ENCODE measurements at places on chromosomes 5 and 9.

DNA sequence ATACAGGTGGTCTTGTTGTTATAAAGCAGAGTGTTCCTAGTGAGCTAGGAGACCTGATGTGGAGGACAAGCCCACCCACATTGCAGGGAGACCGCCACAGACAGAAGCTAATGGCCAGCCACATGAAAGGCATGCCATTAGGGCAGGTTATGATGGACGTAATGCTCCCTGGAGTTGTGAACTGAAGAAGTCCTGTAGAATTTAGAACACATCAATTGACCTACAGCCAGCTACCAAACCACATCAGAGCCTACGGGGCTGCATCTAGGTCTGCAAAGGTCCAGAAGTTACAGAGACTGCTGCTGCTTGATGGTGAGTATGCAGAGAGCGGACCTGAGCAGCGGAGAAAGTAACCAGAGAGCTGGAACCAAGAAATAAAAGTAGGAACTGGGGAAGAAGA lies 116.6 kb downstream of the LPAR1 start:
- no peak for DNase-seq

DNA sequence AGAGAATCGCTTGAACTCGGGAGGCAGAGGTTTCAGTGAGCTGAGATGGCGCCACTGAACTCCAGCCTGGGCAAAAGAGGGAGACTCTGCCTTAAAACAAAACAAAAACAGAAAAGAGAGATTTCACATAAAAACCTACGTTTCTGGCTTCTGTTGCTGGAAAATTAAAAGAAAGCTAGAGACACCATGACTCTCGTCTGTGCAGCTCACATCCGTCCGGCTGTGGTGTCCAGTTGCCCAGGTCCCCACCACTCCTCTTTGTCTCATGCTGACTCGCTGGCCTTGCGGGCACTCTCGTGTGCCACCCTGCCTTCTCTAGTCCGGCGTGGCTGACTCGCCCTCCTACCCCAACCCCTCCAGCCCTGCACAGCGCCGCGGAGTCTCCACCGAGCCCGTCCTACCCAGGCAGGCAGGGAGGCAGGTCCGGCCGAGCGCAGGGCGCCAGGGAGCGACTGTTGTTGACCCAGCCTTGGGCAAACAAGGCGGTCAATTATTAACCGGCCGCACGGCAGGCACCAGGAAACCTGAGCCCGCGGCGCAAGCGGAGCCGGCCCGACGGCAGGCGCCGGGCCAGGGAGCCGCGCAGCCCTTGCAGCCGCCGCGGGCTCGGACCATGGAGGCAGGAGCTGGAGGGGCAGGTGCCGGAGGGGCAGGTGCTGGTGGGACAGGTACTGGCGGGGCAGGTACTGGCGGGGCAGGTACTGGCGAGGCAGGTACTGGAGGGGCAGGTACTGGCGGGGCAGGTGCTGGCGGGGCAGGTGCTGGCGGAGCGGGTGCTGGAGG lies at the start of gene PRRT1B:
PRRT1B (plus strand) TSS at position 521 of the 783 bp plus-strand sequence; CDS start at position 614, 93 bp downstream.
- DNase-seq = no peak

DNA sequence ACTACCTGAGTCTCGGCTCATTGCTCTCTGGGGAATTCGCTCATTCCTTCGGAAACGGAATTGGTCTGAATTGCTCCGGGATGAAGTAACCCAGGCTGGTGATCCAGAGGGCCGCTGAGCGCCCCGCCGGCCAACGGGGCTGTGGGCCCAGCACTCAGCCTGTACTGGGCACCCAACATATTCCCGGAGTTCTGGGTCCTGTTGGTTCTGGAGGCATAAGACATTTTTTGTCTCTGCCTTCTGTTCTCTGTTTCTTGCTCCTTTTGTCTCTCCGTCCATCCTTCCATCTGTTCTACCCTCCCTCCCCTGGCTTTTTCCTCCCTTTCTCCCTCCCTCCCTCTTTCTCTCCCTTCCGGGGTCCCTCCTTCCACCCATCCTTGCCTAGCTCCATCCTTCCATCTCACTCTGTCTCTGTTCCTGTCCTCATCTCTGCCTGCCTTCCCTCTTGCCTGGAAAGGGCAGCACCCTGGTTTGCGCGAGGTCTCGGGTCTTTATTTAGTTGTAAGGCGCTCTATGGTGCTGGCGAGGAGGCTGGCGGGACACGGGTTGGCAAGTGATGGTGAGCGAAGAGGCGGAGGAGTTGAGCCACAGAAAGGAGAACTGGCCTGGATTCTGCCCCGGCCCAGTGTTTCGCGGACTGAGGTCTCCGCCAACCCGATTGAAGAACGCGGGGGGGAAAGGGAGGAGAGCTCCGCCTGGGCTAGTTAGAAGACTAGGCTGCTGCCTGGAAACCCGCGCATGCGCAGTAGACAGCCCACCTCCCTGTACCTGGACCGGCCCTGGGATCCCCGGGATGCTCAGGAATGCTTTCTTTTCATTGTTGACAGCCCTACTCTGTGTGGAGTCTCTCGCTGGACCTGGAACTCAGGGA lies 1468.0 kb downstream of the FOXD4L5 start:
- DNase-seq = no peak

DNA sequence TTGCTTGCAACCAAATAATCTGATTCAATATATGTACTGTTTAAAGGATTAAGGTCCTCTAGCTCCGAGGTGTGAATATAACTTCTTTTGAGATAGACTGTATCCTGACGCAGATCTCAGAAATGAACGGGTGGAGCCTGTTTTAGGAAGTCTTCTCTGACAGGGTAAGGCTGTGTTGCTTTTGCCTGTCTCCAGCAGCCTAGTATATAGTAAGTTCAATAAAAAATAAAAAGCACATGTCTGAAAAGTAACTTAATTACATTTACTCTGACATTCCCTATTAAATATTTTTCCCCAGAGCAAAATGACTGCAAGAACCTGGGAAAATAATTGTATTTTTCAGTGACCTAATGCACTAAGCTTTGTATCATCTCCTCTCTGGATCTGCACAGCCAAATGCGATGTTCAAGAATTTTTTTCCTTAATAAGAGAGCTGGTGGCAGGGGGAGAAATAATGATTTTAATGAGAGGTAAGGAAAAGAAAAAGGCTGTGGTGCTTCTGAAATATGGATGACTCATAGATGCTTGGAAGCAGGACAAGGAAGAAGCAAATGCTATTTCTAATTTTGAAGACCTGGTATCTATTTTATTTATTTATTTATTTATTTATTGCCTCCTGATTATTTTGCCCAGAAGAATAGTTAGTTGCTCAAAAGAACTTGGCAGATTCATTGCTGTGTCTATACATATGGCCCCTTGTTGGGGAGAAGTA lies 7.3 kb downstream of the PPP3R2 start:
- DNase-seq = no peak

- DNase-seq = no peak
Measured at GRCh38 chr5:154524181-154524580, 46.2 kb upstream of the HAND1 start.

DNA sequence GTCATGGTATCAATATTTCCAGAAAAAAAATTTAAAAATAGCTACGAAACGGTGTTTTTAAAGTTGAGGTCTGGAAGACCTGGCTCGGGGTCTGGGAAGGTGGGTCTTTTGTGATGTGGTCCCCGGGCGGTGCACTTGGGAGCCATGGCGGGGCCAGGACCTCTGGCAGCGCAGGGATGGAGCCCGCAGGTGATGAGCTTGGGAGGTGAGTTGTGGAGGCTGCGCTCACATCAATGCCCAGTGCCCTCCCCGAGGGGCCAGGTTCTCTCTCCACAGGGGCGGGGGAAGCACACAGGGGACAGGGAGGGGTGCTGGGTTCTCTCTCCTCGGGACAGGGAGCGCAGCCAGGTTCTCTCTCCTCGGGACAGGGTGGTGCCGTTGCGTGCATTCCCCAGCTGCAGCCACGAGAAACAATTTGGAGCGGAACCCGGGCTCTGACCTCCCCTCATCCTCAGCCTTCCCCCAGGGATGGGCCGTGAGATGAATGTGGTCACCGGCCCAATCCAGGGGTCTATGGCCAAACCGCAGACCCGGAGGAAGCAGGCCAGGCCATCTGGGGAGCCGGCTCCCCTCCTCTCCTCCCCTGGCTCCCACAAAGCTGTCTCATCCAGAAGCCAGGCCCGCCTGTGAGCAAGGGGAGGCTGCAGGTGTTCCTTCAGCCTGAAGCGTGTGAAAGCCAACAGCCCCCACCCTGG lies 25.8 kb downstream of the DBH start:
- no peak for DNase-seq

GRCh38 chr5:474840-475661 lies 32.1 kb downstream of the EXOC3 start:
- no peak for DNase-seq

- no peak for DNase-seq
Measured at GRCh38 chr9:75974016-75974766, 83.7 kb downstream of the PCSK5 start.

DNA sequence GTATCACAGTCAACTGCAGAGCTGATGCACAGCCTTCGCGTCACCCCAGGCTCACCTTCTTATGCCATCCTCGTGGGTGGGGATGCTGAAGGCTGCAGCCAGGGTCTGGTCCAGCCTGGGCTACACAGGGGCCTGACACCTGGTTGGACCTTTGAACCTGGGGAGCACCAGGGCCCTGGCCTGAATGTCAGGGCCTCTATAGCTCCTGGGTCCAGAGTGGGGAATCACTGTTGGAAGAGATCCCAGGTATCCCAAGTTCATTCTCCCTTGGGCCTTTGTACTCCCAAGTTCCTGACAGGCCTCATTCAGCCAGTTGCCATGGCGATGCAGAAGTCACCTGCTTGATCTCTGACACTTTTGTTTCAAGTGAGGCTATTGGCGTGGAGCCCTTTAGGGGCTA lies 43.8 kb downstream of the ZNF618 start:
- no peak for DNase-seq

DNA sequence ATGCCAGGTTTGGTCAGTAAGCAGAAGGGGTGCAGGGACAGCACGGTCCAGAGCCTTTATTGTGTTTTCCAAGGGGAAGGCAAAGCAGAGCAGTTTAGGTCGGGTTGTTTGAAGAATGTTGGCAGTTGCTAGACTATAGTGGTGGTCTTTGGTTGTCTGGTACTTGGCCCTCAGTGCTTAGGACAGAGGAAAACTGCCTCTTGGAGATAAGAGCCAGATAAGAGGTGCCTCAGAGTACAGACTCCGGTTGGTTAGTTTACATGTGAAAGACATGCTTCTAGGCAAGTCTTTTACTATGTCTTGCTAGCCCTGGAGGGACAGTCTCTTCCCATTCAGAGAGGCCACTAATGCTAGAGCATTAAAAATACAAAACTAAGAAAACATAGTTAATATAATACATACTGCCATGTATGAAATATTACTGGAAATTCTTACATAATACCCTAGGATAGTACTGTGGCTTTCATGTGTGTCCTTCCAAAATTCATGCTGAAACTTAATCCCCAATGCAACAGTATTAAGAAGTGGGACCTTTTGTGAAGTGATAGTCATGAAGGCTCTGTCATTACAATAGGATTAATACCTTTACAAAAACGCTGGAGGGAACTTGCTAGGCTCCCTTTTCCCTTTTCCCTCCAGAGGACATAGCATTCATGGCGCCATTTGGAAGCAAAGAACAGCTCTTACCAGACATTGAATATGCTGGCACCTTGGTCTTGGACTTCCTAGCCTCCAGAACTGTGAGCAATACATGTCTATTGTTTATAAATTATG lies 280.4 kb downstream of the TMEM167A start:
- no peak for DNase-seq

All from GF-D8 (cell line).